Ovary (tissue), 10 donors: ENCODE measurements at places on chromosomes 6 and 20.

GRCh38 chr20:60006261-60006660 lies 48.0 kb downstream of the CDH26 start:
- no peaks in the 10 kb centered on the region for H3K4me1 ChIP-seq
- no peaks in the 10 kb centered on the region for H3K36me3 ChIP-seq
- no peak overlapping the region for H3K27ac ChIP-seq
- no peak overlapping the region for H3K4me3 ChIP-seq
- DNase-seq: no peak

- H3K4me1 ChIP-seq: peaks cover 10% of the 10 kb centered on the region
- H3K4me3 ChIP-seq: no peak overlapping the region
- no peak for DNase-seq
- no peaks in the 10 kb centered on the region for H3K27me3 ChIP-seq
- H3K36me3 ChIP-seq: no peaks in the 10 kb centered on the region
Measured at GRCh38 chr6:105494688-105495087, 91.8 kb upstream of the PREP start.

DNA sequence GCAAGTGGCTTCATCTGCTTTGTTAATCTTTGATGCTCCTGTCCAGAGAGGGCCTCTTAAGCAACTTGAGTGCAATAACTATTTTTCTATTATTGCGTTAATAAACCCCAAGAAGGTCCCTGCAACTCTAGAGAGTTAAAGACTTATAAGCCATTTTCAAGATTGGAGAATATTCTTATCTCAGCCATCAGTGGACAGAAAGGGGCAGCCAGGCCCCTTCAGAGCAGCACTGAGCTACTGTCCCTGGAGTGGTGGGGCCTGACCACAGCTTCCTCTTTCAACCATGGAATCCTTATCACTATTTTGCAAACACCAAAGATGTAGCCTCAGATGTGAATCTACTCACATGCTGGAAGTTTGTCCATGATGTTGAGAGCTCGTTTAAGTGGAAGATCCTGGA lies 2.8 kb upstream of the MAS1L start:
- H3K27ac ChIP-seq: no peak overlapping the region
- H3K27me3 ChIP-seq: no peaks in the 10 kb centered on the region
- H3K4me1 ChIP-seq: no peaks in the 10 kb centered on the region
- no peak overlapping the region for H3K4me3 ChIP-seq
- no peaks in the 10 kb centered on the region for H3K36me3 ChIP-seq

DNA sequence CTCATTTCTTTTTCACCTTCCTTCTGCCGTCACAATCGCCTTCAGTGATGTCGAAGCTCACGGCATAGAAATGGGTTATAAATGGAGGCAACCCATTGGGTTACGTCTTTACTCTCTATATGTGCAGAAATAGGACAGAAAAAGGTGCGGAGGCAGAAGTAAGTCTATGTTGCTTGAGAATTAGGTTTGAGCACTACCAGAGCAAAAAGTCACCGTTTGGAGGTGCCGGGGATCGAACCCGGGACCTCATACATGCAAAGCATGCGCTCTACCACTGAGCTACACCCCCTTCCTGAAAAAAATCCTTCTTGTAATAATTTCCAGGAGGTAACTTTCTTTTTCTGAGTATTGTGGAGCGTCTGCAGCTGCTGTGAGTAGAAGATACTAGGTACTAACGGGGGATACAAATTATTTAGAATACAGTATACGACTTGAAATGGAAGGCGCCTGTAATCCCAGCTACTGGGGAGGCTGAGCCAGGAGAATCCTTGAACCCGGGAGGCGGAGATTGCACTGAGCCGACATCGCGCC lies 134.2 kb downstream of the TRIM27 start:
- no peaks in the 10 kb centered on the region for H3K36me3 ChIP-seq
- no peaks in the 10 kb centered on the region for H3K4me1 ChIP-seq
- DNase-seq: peak; percentile 20
- H3K27ac ChIP-seq: no peak overlapping the region

- no peaks in the 10 kb centered on the region for H3K4me1 ChIP-seq
- no peaks in the 10 kb centered on the region for H3K36me3 ChIP-seq
- no peak for DNase-seq
- H3K27me3 ChIP-seq: no peaks in the 10 kb centered on the region
Measured at GRCh38 chr20:61736751-61737310, 328.9 kb downstream of the TAF4 start.

DNA sequence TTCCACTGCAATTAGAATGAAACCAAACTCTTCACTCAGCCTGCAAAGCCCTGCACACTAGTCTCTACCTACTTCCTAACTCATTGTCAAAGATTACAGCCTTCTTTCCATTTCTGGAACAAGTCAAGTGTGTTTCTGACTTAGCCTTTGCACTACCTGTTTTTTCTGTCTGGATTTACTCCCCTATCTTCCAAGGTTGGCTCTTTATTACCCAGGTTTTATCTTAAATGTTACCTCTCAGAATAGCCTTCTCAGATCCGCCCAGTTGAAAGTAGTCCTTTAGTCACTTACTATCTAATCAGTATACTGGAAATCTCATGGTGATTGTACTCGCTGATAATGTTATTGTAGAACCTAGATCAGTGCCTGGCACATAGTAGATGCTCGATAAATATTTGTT lies 42.7 kb downstream of the TBPL1 start:
- no peak for DNase-seq
- no peaks in the 10 kb centered on the region for H3K36me3 ChIP-seq
- no peak overlapping the region for H3K27ac ChIP-seq
- H3K4me3 ChIP-seq: no peak overlapping the region

DNA sequence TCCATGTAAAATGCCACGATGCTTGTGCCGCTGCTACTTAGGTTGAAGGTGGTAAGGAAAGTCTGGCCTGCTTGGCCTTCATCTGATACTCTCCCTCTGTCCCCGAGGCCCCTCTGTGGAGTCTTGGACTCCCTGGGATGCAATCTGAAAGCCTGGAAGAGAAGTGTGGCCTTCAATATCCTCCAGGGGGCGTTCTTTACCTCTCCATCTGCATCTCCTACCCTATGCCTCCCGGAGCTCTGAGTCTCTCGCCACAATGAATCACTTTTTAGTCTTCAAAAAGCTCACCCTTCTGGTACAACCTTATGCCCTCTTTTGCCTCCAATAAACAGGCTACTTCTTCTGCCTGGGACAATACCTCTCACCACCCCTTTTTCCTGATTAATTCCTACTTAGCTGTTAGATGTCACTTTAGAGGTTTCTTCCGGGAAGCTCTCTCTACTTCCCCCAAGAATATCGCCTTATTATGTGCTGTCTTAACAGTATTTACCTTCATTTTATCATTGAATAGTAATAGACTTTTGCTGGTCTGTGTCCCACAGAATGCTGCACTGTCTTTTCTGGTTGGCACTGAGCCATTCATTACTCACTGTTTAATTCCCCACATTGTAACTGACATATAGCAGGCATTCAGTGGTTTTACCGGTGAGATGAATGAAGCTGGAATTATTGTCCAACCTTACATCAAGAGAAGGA lies 13.9 kb upstream of the ATG5 start:
- H3K27me3 ChIP-seq: no peaks in the 10 kb centered on the region
- no peaks in the 10 kb centered on the region for H3K4me1 ChIP-seq
- no peak overlapping the region for H3K27ac ChIP-seq
- no peak for DNase-seq
- no peaks in the 10 kb centered on the region for H3K36me3 ChIP-seq

- no peak overlapping the region for H3K4me3 ChIP-seq
- H3K27me3 ChIP-seq: no peaks in the 10 kb centered on the region
- peaks cover 8% of the 10 kb centered on the region for H3K4me1 ChIP-seq
- H3K36me3 ChIP-seq: no peaks in the 10 kb centered on the region
- DNase-seq: no peak
- no peak overlapping the region for H3K27ac ChIP-seq
Measured at GRCh38 chr20:57791966-57792365, 82.2 kb upstream of the PMEPA1 start.

DNA sequence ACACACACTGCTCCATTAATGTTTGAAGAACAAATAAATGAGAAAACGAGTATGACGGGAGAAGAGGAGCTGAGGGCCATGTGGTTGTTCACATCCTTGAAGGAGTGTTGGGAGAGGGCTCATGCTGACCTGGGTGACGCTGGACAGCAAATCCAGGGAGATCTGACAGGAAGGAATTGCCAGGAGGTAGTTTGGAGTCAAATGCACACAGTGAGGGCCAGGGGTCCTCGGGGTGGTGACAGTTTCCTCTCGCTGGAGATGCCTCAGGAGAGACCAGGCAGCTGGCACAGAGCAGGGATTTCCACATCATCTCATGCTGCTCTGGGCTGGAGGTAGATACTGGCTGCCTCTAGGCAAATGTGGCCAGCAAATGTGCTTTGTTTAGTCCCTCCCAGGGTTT lies 2.0 kb upstream of the TMEM181 start:
- H3K27ac ChIP-seq: no peak overlapping the region
- H3K4me1 ChIP-seq: peaks cover 6% of the 10 kb centered on the region
- DNase-seq: no peak

DNA sequence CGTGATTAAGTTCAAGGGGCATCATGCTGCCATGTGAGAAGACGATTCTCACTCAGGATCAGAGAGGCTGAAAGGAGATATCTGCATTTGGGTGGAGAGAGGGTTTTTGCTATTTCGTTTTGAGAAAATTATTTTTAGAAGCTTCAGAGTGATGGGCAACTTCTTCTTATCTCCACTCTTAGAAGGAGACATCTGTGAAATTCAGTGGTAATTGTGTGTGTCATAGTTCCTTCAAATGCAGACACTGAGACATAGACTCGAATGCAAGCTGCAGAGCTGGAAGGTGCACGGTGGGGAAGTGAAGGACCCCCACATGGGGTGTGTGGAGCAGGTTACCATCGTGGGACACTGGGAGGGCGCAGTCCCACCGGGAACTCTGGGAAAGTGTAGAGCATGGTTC lies 116.8 kb downstream of the PRND start:
- no peaks in the 10 kb centered on the region for H3K36me3 ChIP-seq
- peaks cover 17% of the 10 kb centered on the region for H3K4me1 ChIP-seq
- no peaks in the 10 kb centered on the region for H3K27me3 ChIP-seq
- H3K4me3 ChIP-seq: no peak overlapping the region

DNA sequence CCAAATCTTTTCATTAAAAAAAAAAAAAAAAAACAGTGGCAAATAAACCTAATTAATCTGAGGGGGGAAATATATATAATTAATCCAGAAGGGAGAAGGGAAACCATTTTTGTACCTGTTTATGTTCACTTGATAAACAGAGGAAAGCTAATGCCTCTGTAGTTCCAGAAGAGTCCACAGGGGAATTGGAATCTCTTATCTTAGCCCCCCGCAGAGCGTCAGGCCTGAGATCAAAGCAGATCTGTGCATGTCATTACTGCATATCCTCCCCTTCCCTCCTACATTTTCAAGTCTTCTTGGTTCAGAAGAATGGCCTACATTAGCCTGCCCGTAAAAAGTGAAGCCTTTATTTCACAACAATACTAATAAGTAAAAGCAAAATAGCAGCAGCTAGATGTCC lies 157.2 kb downstream of the PTPRT start:
- DNase-seq: no peak
- H3K4me1 ChIP-seq: no peaks in the 10 kb centered on the region
- H3K27me3 ChIP-seq: no peaks in the 10 kb centered on the region
- H3K4me3 ChIP-seq: no peak overlapping the region
- no peaks in the 10 kb centered on the region for H3K36me3 ChIP-seq

DNA sequence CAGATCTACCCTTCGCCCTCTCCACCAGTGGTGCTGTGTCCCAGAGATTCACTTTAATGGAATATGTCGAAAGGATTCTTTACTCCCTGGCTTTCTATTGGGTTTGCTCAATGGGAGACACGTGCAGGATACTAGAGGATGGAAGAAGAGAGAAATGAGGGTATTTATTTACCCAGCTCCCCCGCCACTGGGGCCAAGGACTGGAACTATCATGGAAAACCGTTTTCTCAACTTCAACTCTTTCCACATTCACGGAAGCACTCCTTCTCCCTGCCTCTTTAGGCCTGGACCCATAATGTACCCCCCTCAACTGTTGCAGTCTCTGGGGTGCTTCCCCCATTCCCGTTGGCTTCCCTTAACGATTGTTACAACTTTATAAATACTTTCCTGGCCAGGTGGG lies 26.6 kb upstream of the RALY start:
- no peaks in the 10 kb centered on the region for H3K4me1 ChIP-seq
- no peak overlapping the region for H3K27ac ChIP-seq
- no peak overlapping the region for H3K4me3 ChIP-seq
- DNase-seq: no peak

- no peak overlapping the region for H3K27ac ChIP-seq
- no peak for DNase-seq
- no peak overlapping the region for H3K4me3 ChIP-seq
- no peaks in the 10 kb centered on the region for H3K27me3 ChIP-seq
- H3K4me1 ChIP-seq: no peaks in the 10 kb centered on the region
Measured at GRCh38 chr20:23445596-23446217, 6.2 kb downstream of the CSTL1 start.
